ENCODE measurements at places on chromosomes 2 and 18.

DNA sequence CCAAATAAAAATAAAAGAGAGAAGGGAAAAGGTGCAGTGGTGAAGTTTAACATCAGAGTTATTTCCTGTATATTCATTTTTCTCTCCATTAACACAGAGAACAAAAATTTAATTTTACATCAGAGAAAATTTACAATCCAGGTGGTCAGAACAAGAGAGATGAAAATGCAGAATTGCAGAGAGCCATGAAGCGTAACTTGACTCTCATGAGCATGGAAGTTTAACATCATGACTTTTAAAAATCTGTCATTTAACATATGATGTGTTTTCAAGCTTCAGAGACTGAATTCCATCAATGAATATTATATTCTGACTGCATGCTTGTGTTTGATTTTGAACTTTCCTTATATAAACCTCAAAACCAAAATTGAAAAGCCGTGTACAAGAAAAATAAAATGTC is 79.3 kb upstream of the ZNF397 start:
- no peak for DNase-seq

GRCh38 chr2:224220586-224221255 is 181.2 kb downstream of the FAM124B start:
- no peak for DNase-seq

- DNase-seq: no peak
Measured at GRCh38 chr2:189474526-189474925, 33.3 kb downstream of the WDR75 start.

DNA sequence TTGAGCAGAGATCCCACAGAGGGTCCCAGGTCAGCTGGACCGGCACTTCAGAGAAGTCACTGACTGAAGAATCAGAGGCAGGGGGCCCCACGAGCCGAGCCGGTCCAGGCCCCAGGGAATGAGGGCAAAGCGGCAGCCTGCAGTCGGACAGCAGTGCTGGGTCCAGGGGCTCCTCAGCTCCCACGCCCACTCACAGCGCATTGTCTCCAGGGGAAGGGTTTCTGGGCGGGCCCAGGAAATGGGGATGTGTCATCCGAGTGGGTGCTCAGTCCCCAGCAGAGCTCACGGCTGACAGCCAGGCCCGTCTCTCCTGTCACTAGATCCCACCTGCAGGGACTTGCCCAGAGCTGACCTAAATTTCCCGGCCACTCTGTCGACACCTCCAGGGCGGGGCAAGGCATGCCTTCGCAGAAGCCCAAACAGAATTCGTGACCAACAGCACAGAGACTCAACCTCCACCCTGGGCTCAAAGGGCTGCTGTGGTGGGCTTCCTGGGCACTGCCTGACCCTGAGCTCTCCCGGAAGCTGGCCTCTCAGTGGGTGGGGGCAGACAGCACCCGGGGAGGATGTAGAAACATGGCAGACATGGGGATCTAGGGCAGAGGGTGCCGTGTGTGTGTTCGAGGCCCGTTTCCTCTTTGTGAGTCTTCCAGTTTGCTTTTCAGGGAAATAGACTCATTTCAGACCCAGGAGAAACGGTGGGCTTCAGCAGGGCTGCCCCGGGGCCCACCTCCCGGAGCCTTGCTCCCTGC is 42.1 kb upstream of the TAF1B start:
- DNase-seq: peak; percentile 33

- no peak for DNase-seq
Measured at GRCh38 chr18:59228351-59228750, 8.4 kb downstream of the GRP start.
